ENCODE measurements at places on chromosomes 5 and 9. TPM values are rescaled to one million over a fixed set of nuclear protein-coding genes. Genes with fewer than 3 reads are reported as not detected.

DNA sequence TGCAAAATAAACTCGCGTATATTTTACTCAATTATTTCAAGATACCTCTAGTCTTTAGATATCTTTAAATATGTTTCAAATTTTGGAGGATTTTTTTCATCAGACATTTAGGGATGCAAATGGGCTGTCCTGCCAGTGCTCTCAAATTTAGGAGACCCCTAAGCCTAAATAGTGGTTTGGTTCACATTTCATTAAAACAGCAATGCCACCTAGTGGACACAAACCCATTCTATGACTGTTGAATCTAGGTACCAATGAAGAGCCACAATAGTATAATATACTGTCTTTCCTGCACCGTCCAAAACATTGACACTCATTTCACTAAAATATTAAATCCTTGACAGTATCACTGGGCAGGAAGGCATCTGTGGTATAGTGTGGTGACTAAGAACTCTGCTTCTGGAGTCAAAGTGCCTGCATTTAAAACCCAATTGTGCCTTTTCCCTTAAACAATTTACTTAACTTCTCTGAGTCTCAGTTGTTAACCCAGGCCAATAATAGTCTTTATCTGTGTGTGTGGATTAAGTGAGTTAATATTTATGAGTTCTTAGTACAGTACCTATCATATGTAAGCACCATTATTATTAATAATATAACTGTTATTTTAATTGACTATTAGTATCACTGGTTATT is 148.0 kb downstream of the RORB start:
- DNase-seq: no peak

INIP gene
- total RNA-seq: 14.0 TPM

GRCh38 chr5:124865603-124866354 is 119.3 kb upstream of the ZNF608 start:
- no peak for DNase-seq

BSPRY gene
- total RNA-seq: 0.04 TPM

DNA sequence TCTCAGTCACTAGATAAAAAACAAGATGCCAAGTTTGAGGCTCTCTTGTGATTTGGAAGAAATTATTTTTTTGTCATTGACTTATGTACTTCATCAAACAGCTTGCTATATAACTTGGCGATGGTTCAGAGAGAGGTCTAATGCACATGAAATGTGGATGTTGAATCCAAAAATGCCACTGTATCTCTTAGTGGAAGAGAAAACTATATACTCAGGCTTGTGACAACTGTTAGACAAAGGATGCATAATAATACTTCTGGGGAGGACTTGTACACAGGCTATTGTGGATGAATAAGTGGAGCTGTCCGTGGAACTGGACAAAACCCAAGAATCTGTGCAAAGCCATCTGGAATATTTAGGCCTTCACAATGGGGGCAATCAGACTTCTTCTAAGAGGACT is 162.9 kb upstream of the NMUR2 start:
- DNase-seq: no peak

- no peak for DNase-seq
Observed at GRCh38 chr9:127520941-127521918, 69.9 kb downstream of the LRSAM1 start.

DNA sequence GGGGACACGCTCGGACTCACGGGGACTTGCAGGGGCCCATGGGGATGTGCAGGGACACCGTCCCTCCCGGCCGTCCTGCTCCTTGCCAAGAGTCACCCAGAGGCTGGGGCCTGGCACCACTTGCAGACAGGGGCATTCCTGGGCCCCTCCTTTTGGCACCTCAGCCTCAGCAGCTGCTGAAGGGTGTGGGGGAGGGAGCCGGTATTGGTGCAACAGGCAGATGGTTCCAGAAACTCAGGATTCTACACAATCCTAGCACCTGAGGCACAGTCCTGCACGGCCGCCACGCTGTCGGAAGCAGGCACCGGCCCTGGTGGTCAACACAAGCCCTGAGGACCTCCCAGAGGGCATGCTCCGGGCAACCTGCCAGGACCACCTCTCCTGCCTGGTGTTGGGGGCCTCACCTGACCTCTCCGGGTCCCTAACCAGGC is 19.3 kb upstream of the SLC12A7 start:
- DNase-seq: no peak
